SK-N-SH (cell line): ENCODE measurements at places on chromosomes 16 and 17.

DNA sequence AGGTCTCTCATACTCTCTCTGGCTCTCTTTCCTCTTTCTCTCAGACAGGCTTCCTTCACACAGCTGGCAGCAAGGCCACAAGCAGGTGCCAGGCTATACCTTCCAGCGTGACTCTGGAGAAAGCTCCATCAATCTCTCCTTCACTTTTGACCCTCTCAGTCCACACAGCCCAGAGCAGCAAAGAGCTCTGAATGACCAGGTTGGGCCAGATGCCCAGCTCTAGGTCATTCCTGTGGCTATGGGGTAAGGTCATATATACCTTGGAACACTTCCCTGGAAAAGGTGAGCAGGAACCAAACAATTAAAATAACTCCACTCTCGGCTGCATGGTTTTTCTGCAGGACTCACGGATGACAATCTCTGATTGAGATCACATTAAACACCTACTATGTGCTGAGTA is 8.8 kb downstream of the ADAP2 start:
- no peak for DNase-seq

GRCh38 chr16:21611198-21611555 is 11.8 kb downstream of the METTL9 start:
- no peak for DNase-seq

DNA sequence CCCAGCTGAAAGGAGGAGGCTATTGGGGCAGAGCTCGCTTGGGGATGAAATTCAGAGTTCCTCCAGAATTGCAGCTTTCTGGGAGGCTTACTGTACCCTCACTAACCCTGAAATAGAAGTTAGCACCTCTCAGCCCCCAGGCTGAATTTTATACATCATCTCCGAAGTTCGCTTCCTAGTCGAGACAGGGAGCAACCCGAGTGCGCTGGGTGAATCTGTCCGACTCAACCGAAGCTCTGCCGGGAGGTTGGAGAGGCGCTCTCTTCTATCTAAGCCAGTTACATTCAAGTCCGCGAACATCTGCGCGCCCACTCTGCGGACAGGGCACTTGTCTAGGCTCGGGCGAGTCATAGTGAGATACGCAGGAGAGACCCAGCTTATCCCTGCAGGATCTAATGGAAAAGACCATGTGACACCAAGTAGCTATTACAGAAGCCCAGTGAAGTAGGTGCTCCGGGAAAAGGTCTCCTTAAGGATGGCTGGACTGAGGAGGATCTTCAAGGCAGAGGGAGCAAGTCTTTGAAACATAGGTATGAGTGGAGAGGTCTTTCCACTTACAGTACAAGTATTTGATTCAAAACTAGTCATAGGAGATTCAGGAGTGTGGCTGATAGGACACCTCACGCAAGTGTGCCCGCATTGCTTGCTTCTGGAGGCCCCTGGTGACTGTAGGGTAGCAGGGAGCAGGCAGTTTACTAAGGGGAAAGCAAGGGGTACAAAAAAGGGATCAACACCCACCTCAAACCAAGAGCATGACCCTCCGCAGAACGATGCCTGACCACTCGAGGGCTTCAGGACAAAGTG is 646 bp upstream of the HES7 start:
- DNase-seq = no peak

- DNase-seq = no peak
Observed at GRCh38 chr16:86928523-86929011, 350.2 kb downstream of the FOXL1 start.

DNA sequence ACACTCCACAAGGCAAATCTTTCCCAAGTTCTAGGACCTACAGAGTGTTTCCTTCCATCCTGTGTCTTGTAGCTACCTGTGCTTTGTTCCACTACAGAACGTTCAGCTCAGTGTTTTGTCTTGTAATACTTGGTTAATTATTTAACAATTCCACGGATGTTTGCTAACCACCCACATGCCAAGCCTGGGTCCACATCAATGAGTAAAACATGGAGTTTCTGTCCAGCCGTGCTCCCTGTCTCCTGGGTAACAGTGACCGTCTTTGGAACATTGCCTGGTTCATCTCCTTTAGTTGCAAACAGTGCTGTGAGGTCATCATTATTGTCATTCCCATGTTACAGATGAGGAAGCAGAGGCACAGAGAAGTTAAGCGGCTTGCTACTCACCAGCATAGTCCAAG is 41.3 kb downstream of the IRF8 start:
- no peak for DNase-seq

DNA sequence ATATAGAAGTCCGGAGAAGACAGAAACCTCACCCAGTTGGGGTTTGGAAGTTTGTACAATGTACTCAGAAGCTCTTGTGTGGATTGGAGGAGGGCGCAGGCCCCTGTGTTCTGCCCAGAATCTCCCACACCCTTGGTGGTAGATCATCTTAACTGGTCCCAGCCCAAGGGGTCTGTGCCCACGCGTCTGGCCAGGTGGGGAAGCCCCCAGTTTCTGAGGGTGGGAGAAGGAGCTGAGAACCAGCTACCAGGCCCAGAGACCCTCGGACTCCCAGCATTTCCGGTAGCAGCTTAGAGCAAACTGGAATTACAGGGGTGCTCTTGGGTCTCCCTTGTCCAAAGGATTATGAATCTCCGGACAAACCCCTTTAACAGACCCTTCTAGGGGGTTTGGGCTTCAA is 2.3 kb upstream of the PPP1R9B start:
- DNase-seq = no peak

GRCh38 chr17:8121681-8122421 is 2.1 kb downstream of the HES7 start:
- DNase-seq = peak; percentile 85

DNA sequence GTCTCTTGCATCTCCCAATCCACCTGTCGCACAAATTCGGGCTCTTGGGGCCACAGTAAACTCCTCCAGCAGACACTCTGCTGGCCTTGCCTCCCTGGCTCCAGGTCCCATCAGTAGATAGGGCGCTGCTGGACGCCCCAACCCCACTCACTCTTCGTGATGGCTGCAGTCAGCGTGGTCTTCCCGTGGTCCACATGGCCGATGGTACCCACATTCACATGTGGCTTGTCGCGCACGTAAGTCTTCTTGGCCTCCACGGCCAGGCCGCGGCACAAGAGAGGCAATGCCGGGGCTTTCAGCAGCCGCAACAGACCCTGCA is 428 bp downstream of the TUFM start:
- DNase-seq = no peak
